Memory B cell (primary cell): ENCODE measurements at places on chromosomes 2 and 18.

DNA sequence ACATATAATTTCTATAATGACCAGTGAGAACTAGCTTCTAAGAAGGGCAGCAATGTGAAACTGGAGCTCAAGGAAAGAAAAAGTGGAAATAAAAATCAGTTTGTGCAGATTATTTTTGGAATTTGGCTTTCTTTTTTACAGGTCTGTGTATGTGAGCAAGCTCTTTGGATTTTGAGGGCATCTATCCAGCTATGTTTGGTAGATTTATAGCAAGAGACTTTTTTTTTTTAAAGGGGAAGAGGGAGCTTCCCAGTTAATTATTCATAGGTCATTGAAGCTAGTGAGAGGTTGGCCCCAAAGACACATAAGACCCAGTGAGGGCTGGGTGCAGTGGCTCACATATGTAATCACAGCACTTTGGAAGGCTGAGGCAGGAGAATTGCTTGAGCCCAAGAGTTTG lies 24.0 kb upstream of the COLEC12 start:
- H3K27me3 ChIP-seq, result peaks cover 3% of the 10 kb centered on the region
- H3K27ac ChIP-seq, result no peak overlapping the region
- H3K4me1 ChIP-seq, result no peaks in the 10 kb centered on the region
- no peak for DNase-seq
- no peak overlapping the region for H3K4me3 ChIP-seq

GRCh38 chr2:85703329-85703728 lies 9.2 kb downstream of the GNLY start:
- H3K4me3 ChIP-seq, result no peak overlapping the region
- H3K4me1 ChIP-seq, result peaks cover 39% of the 10 kb centered on the region
- H3K27me3 ChIP-seq, result no peaks in the 10 kb centered on the region
- H3K36me3 ChIP-seq, result no peaks in the 10 kb centered on the region
- H3K27ac ChIP-seq, result peak overlapping the region; percentile 90

DNA sequence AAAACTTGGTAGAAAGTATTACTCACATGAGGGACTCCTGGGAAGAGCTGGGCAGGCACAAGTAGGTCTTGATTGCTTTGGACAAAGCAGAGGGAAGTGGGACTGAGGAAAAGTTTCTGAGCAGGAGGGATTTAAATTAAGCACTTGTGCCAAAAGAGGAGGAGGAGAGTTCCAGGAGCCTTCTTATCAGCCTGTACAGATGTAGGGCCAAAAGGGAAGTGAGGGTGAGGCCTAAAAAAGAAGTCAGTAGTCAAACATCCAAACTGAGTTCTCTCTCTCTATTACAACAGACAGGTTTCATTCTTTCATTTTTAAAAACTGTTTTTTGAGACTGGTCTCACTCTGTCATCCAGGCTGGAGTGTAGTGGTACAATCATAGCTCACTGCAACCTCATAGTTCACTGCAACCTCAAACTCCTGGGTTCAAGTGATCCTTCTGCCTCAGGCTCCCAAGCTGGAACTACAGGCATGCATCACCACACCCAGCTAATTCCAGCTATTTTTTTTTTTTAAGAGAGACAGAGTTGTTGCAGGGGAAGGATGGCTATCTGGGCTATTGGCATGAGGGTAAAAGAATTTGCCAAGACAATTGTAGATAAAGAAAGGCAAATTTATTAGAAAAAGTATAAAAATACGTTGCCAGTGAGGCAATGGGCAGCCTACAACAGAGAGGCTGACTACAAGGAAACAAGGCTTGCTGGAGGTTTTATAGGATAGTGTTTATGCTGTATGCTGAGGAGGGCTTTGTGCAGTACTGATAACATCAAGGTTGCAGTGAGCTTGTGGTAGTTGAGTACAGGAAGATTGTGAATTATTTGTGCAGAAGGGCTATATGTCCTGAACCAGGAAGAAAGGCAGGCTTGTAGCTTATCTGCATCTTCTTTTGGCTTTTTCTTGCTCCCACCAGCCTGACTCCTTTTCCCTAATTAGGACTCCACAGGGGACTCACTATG lies 29.0 kb downstream of the CFAP210 start:
- no peak overlapping the region for H3K4me3 ChIP-seq
- H3K4me1 ChIP-seq, result peaks cover 4% of the 10 kb centered on the region
- no peak for DNase-seq
- no peaks in the 10 kb centered on the region for H3K36me3 ChIP-seq

DNA sequence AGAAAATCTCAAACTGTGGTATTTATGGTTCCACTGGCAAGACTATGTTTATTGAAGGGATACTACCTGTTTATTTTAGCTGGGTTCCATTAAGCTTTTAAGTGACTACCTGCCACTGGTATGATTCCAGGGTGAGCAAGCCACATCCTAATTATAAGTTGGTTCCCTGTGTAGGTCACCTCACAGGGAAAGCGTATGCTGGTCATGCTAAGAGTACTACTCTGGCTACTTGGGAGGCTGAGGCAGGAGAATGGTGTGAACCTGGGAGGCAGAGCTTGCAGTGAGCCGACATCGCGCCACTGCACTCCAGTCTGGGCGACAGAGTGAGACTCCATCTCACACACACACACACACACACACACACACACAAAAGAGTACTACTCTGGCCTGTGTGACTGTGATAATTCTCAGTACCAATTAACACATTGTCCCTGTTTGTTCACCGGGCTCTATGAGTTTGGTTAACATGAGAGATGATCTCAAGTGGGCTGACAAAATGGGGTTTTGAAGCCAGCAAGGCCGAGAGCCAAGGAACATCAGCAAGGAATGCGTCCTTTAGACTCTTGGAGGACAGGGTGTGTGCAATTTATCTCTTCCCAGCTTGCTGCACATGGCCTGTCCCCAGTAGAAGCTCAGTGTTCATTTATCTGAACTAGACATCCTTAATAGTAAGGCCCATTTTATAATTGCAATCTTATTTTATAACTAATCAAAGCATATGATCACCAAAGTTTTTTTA lies 15.2 kb upstream of the ITSN2 start:
- no peaks in the 10 kb centered on the region for H3K27me3 ChIP-seq
- no peaks in the 10 kb centered on the region for H3K36me3 ChIP-seq
